H54 (cell line): ENCODE measurements at places on chromosomes 12 and 14.

DNA sequence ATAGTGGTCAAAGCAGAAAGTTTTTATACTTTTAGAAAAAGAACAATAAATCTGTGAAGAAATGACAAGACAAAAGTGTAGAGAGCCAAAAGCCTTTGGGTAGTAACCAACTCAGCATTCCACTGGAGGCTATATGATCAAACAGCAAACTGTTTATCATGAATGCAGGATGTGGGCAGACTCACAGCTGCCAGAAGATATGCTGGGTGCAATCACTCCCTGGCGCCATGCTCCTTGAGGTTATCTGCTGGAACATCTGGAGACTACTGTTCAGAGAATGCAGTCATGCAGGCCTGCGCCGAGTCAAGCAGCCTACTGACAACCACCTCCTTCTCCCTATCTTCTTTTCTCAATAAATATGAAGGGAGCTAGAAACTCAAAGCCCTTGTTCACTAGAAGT lies 49.0 kb upstream of the SLC8A3 start:
- no peak for DNase-seq

- no peak for DNase-seq
Observed at GRCh38 chr12:64039281-64039871, 182.7 kb downstream of the KICS2 start.

- DNase-seq: no peak
Observed at GRCh38 chr12:6894321-6894720, 10.3 kb upstream of the LRRC23 start.

- no peak for DNase-seq
Observed at GRCh38 chr14:85531141-85531586, 1.2 kb downstream of the FLRT2 start.

DNA sequence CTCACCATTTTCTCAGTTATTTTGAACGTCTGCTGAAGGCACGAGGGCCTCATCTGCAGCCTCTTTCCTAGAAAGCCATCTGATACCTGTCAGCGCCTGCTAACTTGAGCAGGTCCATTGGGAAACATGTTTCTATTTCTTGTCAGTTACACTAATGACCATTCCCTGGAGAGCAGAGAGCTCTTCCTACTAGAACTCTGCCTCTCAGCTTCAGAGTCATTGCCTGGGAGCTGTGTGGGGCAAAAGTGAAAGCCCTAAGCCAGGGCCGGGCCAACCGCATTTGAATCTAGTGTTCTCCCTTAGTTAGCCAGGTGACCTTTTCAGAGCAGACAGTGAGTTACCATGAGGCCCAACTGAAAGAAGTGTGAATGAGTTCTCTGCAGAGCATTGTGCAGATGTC lies 135.8 kb downstream of the EML1 start:
- DNase-seq: no peak

DNA sequence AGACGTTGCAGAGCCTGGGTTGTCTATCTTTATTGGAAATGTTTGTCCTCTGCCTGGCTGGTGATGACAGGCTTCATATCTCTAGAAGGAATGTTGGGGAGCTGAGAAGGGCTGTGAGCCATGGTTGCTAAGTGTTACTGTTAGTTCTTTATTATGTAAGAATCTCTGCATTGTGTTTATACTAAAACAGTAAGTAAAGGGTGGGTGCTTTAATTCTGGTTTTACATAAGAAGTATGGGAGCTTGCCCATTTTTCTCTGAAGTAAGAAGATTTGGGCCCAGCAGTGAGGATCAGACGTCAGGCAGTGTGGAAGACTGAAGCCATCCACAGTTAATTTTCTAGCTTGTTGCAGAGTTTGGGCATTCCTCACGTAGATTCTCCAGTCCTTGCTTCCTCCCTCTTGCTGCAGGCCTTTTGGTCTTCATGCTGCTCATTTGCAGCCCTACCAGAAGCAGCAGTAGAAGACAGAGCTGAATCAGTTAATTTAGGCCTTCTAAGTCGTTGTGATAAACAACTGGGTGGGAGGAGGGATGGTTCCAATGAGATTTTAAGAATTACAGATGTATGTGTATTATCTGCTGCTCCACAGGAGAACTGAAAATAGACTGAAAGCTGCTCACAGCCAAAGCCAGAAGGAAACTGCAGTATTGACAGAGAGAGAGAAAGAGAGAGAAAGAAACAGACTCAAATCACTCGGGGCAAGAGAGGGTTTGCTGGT lies 21.4 kb downstream of the WNT5B start:
- DNase-seq: no peak

DNA sequence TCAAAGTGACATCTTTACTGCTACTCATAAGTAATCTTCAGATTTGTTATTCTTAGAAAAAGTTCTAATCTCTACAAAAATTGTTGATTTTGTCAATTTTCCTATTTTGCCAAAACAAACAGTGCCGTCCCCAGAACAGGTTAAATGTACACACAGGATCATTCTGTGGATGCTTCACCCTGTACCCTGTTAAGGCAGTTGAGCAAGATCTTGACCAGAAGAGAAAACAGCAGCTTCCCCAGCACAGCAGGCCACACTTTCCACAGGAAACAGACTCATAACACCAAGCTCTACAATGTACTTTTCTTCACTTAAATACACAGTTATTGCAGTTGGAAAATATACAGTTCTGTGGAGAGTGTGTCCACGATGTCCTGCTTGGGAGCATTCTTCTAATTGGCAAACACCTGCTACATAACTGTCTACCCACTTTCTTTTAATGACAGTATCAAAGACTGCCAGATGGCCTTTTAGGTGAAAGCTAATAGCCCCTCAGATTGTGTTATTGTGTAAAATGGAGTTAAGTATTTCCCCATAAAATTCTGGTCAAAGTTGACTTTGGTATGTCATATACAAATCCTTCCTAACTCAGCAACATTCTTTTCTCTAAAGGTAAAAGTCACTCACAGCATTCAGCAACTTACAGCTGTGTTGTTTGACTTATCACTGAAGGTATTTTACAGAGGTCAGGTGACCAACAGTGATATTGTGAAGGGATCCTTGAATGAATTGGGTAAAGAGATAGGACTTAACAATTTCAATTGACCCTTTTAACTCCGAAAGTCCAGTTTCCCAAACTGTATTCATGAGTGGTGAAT lies 77.0 kb downstream of the SEC23A start:
- DNase-seq: no peak

- DNase-seq: no peak
Observed at GRCh38 chr12:80412343-80412953, 31.6 kb upstream of the PTPRQ start.

DNA sequence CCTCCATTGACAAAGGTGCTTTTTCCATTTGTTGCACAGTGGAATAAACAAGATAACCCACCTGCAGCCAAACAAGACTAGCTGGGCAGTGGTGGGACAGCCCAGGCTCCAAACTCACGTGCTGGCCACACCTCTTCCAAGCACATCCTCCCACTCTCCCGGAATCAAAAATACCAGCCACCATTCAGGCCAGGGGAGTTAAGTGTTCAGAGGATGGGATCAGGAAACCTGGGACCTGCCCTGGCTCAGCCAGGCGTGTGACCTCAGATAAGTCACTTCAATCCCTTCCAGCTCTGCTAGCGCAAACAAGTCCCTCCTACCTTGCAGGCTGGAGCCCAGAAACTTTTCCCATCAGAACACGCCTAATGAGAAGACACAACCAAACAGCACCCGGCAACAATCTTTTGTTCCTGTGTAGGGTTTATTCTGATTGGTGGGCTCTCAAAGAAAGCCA lies 43.3 kb downstream of the ACTN1 start:
- no peak for DNase-seq

DNA sequence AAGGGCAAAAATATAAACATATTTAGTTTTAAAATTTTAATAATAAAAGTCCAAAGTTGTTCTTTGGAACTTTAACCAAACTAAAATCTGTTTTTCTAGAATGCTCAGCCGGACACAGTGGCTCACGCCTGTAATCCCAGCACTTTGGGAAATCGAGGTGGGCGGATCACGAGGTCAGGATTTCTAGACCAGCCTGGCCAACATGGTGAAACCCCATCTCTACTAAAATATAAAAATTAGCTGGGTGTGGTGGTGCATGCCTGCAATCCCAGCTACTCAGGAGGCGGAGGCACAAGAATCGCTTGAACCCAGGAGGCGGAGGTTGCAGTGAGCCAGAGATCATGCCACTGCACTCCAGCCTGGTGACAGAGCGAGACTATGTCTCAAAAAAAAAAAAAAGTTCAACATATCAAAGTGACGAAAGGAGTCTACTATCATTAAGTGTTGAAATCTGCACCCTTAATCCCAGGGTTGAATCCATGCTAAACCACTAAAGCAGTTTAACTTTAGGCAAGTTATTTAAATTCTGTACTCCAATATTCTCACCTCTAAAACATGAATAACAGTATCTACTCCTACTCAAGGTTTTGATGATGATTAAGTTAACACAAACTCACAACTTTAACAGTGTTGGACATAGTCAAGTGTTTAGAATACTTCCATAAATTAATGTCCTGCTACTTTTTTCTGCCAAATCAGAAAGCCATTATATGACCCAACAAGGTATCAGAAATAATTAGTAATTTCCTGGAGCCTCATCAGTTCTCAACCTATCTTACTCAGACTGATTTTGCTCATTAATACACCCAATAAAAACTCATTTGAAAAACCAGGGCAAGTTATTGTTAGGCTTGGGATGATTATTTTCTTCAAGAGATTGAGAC lies 11.0 kb downstream of the HNRNPC start:
- DNase-seq: no peak

DNA sequence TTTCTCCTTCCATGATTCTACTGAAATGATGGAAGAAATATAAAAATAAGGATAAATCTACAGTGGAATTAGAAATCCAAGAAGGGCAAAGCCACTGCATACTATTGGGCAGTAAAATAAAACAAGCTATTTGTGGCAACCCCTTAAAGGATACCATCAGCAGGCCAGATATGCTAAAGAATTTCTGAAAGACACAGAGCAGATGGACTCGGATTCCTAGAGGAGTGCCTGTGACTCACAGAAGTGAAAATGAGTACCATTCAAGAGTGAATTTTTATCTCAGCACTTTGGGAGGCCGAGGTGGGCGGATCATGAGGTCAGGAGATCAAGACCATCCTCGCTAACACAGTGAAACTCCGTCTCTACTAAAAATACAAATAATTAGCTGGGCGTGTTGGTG lies 318.1 kb downstream of the LRIG3 start:
- no peak for DNase-seq

GRCh38 chr12:67651132-67651695 lies 2.7 kb downstream of the DYRK2 start:
- peak; percentile 32 for DNase-seq

DNA sequence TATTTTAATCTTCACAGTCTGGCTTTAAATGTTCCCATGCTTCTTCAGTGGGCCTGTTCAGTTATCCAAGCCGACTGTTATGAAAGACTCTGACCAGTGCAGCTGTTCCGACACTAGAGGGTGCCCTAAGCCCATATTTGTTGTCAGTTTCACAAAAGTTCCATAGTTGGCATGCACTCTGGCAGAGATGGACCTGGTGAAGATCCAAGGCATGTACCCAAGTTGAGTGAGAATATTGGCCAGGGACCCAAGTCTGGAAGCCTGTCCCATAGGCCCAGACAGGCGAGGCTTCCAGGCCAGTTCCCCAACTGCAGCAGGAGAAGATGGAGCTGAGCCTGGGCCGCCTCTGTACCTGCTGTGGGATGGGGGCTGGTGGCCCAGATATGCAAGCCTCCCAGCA lies 27.4 kb upstream of the GUCY2C start:
- peak; percentile 13 for DNase-seq

- DNase-seq: no peak
Observed at GRCh38 chr14:61129168-61129745, 148.2 kb downstream of the SLC38A6 start.

GRCh38 chr12:127150479-127150878 lies 1116.5 kb upstream of the TMEM132C start:
- no peak for DNase-seq

- no peak for DNase-seq
Observed at GRCh38 chr12:75481774-75482173, 1.2 kb downstream of the GLIPR1 start.

- no peak for DNase-seq
Observed at GRCh38 chr12:40691913-40692764, at the start of gene CNTN1. Gene CNTN1 (plus strand): TSS chr12:40692439.

GRCh38 chr14:32578181-32578580 lies 249.1 kb downstream of the AKAP6 start:
- DNase-seq: no peak

DNA sequence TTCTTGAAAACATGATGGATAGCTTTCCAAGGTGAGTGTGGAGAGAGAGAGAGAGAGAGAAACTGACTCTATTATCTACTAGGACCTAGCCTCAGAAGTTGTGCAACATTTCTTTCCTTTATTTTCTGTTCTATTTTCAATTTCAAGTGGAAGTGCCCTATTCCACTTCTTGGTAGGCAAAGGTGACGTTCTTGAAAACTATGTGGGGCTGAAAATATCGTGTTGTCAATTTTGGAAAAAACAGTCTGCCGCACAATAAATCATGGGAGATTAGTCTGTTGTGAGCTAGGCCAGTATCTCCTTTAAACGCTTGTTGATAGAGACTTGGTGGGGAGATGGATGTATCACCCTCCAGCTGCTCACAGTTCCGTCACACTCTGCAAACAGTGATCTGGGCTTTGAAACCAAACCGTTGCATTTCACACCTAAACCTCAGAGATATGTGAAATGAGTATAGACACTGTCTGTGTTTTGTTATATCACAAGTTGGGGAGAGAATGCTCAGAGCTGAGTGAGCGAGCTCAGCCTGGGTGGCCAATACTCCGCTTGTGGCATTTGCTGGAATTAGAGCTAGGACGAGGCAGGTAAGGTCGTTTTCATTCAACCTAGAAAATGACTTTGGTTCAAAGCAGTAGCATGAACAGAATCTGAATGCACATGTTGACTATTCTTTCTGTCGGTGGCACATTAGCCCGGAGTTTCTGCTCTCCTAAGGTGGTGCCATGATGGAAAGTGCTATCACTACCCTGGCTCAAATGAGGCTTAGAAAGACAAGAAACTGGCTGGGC lies 75.1 kb upstream of the ST8SIA1 start:
- no peak for DNase-seq

DNA sequence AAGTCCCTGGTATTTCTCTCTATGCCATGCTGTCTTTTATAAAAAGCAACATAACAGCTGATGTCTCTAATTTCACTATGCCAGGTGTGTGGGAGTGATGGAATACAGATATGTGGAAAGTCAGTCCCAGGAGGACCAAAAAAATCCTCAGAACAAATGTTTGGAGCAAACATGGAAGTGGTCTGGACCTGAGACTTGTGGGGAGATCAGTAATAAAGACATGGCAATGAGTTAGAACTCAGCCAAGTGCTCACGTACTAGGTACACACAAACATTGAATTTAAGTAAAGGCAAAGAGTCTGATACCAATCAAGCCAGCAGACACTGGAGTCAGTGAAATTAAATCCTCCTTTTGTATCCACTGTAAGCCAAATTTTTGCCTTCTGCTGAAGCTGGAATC lies 223.6 kb downstream of the ALG10B start:
- no peak for DNase-seq

GRCh38 chr12:105477873-105478272 lies 147.4 kb downstream of the C12orf75 start:
- DNase-seq: no peak
